ENCODE measurements at places on chromosomes 6 and 20. TPM values are rescaled to one million over a fixed set of nuclear protein-coding genes. Genes with fewer than 3 reads are reported as not detected.

- peaks cover 3% of the 10 kb centered on the region for H3K36me3 ChIP-seq
- H3K27ac ChIP-seq = no peak overlapping the region
- no peak overlapping the region for H3K4me3 ChIP-seq
Measured at GRCh38 chr6:4790158-4790899, 14.1 kb downstream of the CDYL start.

- no peak overlapping the region for H3K27ac ChIP-seq
- DNase-seq = no peak
- H3K4me3 ChIP-seq = no peak overlapping the region
- H3K27me3 ChIP-seq = no peaks in the 10 kb centered on the region
- peaks cover 11% of the 10 kb centered on the region for H3K4me1 ChIP-seq
Measured at GRCh38 chr6:24694198-24694597, 24.8 kb downstream of the C6orf62 start.

DNA sequence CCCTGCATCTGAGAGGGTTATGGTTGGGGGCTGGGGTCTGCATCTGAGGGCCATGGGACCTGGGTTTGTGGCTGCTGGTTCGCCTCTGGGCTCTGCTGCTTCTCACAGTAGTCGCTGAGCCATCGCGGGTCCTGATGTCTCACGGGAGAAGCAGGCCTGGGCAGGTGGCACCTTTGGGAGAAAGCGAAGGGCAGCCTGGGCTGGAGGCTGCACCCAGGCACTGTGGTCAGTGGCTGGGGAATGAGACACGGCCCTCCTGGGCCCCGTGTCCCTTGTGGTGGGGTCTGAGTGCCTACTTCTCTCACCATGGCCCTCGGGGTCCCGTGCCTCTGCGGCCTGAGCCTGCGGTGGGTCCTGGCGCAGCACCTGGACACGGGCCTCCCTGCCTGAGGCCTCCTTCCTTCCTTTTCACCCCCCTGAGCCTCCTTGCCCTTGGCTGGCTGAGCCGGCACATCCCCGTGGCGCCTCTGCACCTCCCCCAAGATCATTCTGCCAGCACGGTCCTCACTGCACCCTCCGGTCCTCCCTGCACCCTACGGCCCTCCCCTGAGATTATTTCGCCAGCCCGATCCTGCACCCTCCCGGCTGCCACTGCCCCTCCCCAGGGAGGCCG lies 206.0 kb downstream of the ERMARD start:
- no peaks in the 10 kb centered on the region for H3K36me3 ChIP-seq
- no peak overlapping the region for H3K27ac ChIP-seq
- no peak overlapping the region for H3K4me3 ChIP-seq
- no peaks in the 10 kb centered on the region for H3K27me3 ChIP-seq
- H3K4me1 ChIP-seq = no peaks in the 10 kb centered on the region

MDFI gene
- total RNA-seq = 75.9 TPM

DNA sequence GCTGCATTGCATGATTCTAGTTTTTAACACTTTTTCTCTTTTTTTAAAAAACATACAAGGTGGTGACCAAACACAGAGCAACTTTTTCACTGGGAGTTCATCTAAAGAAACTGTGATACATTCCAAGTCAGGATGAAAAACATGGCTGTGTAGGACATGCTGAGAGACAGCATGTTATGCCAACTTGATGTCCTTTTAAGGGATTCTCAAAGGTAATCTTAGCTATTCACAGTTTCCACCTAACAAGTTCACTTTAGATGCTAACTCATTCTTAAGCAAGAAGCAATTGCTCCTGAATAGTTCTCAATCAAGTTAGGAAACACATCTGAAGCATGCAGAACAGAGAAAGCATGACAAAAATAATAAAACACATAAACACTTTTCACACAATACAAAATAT lies 3.3 kb downstream of the ASCC3 start:
- DNase-seq = no peak
- H3K4me3 ChIP-seq = no peak overlapping the region
- peaks cover 35% of the 10 kb centered on the region for H3K4me1 ChIP-seq
- no peaks in the 10 kb centered on the region for H3K27me3 ChIP-seq
- peak overlapping the region; percentile 20 for H3K27ac ChIP-seq

DNA sequence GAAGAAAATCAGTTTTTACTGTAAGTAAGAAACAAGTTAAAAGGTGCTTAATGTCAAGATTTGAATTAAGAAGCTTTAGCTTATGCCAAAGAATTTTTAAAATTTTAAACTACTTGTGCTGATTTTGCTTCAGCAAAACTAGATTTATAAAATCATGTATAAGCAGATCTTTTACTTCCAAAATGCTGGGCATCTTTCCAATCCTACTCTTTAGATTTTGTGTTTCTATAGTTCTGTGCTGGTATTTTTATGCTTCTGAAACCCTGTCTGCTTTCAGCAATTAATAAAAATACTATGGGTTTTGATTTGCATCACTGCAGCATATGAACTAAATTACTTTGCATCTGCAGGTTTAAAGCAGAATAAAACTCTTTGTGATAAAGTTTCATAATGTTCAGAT lies 238.6 kb upstream of the RNF217 start:
- H3K36me3 ChIP-seq = no peaks in the 10 kb centered on the region
- H3K27ac ChIP-seq = no peak overlapping the region
- no peak for DNase-seq
- H3K27me3 ChIP-seq = no peaks in the 10 kb centered on the region
- H3K4me3 ChIP-seq = no peak overlapping the region

ZNF391 gene
- total RNA-seq = 2.4 TPM

- no peak for DNase-seq
- H3K27ac ChIP-seq = no peak overlapping the region
- H3K4me3 ChIP-seq = no peak overlapping the region
- H3K27me3 ChIP-seq = peaks cover 19% of the 10 kb centered on the region
Measured at GRCh38 chr6:40295251-40295950, 291.8 kb downstream of the LRFN2 start.

CST2 gene
- total RNA-seq = not detected

DNA sequence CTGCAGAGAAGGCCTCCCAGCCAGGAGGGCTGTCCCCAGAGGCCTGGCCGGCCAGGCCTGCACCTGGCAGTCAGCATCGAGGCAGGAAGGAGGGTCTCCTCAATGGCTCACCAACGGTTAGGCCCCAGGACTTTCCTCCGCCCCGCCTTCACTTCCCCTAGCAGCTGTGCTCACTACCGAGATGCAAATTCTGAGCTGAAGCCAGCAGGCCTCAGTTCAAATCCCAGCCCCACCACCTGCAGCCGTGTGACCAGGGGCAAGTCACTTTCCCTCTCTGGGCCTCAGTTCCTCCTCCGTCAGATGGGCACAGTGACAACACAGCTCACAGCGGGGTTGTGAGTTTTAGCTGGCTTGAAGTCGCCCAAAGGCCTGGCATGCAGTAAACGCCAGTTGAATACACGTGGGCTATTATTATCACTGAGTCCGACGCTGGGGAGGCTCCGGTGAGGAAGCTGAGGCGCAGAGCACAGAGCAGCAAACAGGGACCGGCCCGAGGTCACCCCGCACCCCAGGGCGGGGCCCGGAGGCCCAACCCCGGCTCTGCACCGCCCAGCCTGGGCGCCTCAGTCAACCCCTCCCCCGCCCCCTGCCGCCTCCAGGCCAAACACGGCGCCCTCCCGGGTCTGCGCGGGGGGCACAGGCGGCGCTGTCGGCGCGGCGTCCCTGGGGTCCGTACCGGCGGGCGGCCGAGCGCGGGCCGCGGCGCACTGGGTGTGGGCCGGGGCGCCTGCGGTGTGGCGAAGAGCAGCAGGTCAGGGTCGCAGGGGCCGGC lies 671 bp downstream of the E2F1 start:
- H3K4me3 ChIP-seq = peak overlapping the region; percentile 64
- H3K27me3 ChIP-seq = no peaks in the 10 kb centered on the region
- no peaks in the 10 kb centered on the region for H3K36me3 ChIP-seq
- DNase-seq = no peak
- H3K27ac ChIP-seq = peak overlapping the region; percentile 50
- peaks cover 34% of the 10 kb centered on the region for H3K4me1 ChIP-seq

Data from osteocyte (in vitro differentiated cells).